Motor neuron (in vitro differentiated cells): ENCODE measurements at places on chromosomes 6 and 20. TPM values are rescaled to one million over a fixed set of nuclear protein-coding genes. Genes with fewer than 3 reads are reported as not detected.

The PGC gene
- total RNA-seq = not detected in 2 replicates

The MOXD1 gene
- 13.0 and 13.2 TPM in 2 replicates for total RNA-seq

DNA sequence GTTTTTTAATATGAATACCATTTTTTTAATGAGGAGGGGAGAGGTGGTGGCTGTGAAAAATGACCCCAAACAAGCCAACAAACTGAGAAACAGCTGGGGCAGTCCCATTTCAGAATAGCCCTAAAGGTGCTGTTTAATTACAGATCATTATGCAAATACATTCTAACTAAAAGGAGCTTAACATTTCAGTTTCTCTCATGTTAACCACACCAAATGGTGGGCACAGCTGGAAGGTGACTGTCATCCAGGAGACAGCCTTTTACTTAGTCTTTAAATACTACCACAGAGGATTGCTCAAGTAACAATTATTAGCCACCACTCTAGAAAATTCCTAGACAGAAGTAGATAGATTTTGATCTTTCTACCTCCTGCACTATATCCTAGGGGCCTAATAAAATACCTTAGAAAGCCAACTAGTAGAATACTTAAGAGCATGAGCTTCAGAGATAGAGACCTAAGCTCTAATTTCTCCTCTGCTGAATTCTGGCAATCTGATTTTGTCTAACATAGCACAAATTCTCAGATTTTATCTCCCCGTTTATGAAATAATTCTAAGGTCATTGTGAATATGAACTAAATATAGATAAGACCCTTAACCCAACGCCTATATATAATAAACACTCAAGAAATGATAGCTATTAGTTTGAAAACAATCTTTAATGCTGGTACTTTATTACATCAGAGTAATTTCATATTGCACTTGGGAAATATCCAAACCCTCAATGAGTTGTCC is 615.1 kb upstream of the NRSN1 start:
- ATAC-seq = no peak

- ATAC-seq = no peak
Measured at GRCh38 chr6:85675030-85675819, 32.5 kb upstream of the SYNCRIP start.

DNA sequence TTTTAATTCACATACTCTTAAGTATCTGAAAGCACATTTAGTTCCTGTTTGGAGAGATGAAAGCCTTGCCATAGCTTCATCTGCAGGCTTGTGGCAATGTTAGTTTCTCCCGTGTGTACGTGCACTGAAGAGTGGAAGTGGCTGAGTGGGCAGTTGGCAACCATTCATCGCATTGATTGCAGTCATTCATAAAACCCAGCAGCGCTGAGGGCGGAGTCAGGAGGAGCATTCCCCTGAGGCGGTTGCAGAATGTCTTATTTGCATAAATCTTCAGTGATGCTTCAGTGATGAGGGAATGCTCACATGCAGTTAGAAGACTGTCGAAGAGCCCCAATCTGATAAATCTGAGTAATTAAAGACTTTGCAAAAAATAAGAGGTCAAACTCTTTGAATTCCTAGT is 79.1 kb downstream of the RIMS1 start:
- ATAC-seq = peak; percentile 94

DNA sequence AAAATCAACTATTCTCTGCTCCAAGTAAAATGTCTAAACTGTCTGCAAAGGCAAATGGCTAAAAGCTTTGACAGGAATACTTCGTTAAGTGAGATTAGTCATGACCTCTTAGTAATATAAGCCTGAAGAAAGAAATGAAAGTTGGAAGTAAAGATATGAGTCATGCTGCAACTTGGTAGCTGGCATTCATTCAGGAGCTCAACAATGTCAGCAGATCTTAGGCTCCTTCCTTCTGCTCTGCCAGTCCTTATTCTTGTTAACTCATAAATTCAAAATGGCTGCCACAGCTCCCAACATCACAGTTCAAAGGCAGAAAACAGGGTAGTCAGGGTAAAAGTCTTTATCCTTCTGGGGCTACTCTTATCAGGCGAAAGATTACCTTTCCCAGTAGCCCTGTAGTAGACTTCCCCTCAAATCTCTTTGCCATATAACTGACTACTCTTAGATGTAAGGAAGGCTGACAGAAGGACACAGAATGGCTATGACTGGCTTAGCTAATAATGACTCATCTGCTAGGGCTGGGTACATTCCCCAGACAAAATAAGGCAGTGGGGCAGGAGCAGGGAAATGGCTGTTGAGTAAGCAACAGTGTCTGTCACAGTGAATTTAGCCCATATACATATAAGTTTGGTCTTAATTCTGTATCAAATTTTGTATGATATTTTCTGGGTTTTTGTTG is 24.4 kb upstream of the C6orf62 start:
- ATAC-seq = peak; percentile 65

DNA sequence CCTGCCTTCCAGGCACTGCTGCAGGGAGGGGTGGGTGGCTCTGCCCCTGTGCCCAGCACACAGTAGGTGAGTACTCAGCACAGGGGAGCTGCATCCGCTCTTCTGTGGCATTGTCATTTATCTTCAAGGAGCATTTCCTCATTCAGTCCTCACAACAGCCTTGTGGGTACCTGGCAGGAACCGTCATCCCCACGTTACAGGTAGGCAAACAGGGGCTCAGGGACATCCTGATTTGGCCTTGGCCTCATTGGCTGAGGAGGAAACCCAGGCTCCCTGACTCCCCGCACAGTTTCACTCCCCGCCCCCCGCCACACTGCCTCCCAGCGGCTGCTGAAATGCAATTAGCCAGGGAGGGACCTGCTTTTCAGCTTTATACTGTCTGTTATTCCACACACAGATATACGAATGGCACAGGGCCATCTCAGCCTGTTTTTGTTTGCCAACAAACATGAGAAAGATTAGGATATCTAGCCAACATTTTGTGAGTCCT is 24.2 kb upstream of the PNPLA1 start:
- ATAC-seq = no peak

GRCh38 chr6:170042596-170043118 is 248.2 kb downstream of the DLL1 start:
- ATAC-seq = no peak
